Stimulated activated CD8-positive, alpha-beta memory T cell treated with anti-CD3 and anti-CD28 coated beads, Interleukin-15, amount 100 ng/mL, for 48 hours (primary cell): ENCODE measurements at places on chromosomes 1 and 21.
A peak's percentile ranks its signal among the peaks of the same experiment; 100 is the strongest.

GRCh38 chr1:209375671-209376365 is 207.7 kb upstream of the CAMK1G start:
- DNase-seq, result no peak

GRCh38 chr21:26438976-26439375 is 134.1 kb downstream of the CYYR1 start:
- DNase-seq, result no peak

GRCh38 chr1:16484501-16484835 is 29.6 kb downstream of the RNU1-1 start:
- no peak for DNase-seq

DNA sequence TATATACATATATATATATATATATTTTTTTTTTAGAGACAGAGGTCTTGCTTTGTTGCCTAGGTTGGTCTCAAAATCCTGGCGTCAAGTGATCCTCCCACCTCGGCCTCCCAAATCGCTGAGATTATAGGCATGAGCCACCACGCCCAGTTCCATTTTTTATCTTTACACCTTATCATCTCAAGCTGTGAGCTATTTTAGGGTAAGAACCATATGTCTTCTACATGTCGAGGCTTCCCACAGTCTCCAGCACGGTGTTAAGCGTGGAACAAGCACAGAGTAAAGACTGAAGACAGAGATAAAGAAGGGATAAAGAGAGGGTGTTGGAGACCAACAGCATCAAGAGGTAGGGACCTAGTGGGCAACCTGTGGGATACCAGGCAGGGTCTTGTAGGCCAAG is 14.2 kb downstream of the ARHGEF2 start:
- no peak for DNase-seq

GRCh38 chr1:68119445-68119844 is 69.0 kb upstream of the DIRAS3 start:
- no peak for DNase-seq

DNA sequence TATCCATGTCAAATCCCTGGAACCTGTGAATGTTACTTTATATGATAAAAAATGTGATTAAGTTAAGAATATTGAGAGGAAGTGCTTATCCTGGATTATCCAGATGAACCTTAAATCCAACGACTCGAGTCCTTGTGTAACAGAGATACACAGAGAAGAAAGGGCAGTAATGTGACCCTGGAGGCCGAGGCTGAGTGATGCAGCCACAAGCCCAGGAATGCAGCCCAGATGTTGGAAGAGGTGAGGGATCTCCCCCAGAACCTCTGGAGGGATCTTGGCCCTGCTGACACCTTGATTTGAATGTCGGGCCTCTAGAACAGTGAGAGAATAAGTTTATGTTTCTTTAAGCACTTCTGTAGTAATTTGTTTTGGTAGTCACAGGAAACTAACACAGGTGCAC is 18.0 kb downstream of the LPGAT1 start:
- no peak for DNase-seq

GRCh38 chr1:226506921-226507320 is 41.6 kb upstream of the STUM start:
- no peak for DNase-seq

- DNase-seq, result no peak
These were observed 11.7 kb downstream of the PPIH start for GRCh38 chr1:42669936-42670335.

GRCh38 chr21:16195538-16195910 is 465.7 kb downstream of the USP25 start:
- no peak for DNase-seq

DNA sequence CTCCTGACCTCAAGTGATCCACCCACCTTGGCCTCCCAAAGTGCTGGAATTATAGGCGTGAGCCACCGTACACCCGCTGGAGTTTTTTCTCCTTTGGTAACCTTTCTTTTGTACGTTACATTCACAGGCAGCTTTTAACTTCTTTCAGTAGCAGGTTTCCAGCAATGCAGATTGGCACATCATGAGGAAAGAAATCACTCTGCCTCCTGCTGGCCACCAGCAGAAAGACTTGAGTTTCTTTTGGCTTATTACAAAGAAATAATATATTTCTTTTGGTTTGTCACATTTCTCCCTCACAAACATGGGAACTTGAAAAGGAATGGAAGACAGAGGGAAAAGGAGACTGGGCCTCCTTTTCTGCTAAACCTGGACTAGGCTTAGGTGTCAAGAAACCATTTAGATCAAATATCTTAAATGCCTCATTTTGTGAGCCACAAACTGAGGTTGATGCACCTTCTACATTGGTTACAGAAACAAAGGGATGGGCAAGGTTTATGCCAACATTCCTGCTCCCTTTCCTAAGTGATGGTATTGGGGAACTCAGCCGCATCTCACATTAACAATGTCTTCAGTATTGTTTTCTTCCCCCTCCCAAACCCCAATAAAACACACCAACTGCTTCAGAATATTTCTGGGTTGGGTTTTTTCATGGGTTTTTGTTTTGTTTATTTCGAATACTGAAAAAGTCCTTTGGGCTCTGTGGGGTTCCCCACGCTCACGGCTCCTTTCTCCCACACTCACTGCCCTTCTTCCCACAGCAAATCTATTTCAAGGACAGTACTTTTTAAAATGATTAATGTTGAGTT is 7.7 kb downstream of the ENSA start:
- no peak for DNase-seq

DNA sequence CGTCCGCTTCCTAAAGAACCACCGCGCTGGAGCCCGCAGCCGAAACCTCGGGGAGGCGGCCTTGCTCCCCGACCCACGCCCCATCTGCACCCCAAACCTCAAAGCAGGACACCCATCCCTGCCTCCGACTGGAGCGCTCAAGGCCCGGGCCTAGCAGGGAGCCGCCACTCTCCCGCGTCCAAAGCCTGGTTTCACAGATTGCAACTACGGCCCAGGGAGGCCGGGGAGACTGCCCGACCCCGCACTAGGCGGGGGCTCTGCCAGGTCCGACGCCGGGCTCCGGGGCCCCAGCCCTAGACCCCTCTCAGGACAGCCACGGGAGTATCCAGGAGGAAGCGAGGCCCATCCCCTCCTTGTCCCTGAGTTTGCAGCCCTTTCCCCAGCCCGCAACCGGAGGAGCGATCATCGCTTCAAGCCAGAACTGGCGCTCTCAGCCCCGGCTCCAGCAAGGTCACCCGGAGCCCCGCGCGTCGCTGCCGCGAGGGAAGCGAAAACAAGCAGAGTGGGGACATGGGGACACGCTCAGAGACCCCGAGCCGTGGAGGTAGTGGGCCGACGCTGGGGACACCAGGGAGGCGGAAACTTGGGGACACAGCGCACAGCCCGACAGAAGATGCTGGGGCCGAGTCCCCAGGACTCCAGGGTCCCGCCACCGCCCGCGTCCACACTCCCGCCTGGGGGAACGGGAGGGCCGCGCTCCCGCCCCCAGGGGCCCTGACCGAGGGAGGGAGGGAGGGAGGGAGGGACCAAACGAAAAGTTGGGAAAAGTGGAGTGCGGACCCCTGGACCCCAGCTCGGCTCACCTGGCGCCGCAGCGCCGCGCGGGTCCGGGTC is 433 bp downstream of the TMEM200B start:
- no peak for DNase-seq

DNA sequence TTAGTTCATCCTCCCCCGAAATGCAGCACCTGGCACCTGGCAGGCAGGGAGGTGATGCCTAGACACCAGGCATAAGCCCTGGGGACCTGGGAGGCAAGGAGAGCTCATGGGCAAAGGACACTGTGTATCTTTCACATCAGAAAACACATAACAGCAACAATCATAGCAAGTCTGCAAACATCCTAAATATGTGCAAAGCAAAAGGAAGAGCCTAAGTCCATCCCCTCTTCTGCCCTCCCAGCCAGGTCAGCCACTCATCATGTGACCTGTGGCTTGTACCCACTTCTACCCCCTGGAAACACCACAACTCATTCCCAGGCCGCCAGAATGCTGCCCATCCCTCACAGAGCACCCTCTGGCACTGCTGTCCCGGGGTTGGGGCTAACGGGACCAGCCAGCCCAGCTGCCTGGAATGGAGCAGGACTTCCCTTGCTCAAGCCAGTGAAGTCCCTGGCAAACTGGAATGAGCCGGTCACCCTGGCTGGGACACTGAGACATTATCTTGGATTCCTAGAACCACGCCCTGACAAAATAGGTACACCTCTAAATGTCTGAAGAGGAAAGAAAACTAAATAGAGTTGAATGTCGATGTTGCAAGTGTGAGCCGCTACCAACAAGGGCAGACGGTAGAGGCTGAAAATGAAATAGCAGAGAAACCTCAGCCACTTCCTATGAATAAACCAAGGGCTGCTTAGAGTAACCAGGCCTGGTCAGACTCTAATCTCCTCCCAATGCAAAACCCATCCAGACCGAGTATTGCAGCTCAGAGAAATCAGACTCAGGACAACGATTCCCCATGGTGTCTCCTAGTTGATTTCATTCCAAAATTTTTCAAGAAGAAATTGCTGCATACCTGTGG is 29.4 kb downstream of the TMPRSS2 start:
- no peak for DNase-seq

GRCh38 chr1:9629445-9630201 is 21.9 kb upstream of the PIK3CD start:
- peak; percentile 80 for DNase-seq

DNA sequence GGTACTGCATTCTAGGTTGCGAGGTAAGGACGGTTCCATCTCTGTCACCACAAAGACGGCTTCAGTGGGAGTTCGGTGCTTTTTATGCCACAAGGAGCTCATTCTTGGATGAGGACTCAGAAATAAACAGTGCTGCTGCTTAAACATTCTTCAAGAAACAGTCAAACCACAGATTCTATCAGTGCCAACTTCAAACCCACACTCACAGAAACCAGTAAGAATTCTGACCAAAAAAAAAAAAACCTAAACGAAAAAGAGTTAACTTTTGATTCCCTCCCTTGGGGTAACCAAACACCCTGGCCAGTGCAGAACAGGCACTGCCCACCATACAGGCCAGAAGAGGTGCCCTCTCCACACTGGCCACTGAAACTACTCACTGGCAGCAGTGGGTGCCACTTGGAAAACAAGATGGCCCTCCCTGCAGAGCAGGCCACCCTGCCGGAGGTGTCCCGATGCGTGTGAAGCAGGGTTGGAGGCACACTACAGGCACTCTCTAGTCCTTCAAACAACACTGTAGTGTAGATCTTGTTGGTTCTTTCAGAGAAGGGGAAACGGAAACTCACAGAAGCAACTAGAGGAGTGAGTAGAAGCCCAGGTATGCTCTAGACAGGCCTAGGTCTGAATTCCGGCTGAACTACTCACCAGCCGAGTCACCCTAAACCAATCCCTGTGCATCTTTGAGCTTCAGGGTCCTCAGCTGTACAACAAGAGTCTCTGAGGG is 87.3 kb upstream of the TLR5 start:
- no peak for DNase-seq

- DNase-seq, result no peak
These were observed 7.1 kb downstream of the UTS2 start for GRCh38 chr1:7845761-7846160.

DNA sequence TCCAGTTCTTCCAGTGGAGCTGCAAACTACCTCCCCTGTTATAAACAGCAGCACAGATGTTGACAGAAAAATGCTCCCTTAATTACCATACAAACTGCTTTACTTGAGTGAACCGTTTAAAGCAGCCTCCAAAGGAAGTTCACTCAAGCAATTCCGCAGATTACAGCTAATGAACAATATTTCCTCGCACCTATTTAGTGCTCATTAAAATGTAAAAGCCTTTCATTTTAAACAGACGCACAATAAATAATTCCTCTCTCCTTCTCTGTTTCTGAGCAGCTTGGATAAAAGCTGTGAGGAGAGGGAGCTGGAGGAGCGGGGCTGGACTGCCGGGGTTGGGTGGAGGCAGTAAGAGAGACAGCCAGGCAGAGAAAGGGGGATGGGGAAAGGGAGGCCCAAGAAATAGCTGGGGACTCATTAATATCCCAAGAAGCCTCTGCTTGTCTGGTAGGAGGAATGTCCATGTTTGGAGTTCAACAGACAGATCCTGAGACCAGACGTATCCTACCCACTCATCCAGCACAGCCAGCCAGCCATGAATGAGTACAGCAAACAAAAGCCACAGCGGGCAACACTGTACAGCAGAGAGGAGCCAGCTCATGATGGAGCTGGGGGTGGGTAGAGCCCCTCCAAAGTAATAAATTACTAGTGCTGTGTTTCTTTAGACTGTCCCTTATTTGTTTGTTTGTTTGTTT is 227.7 kb downstream of the GPATCH2 start:
- DNase-seq, result no peak

GRCh38 chr1:157312082-157312812 is 174.1 kb upstream of the ETV3 start:
- no peak for DNase-seq

GRCh38 chr1:14142397-14143100 is 442.6 kb downstream of the PRDM2 start:
- DNase-seq, result no peak

DNA sequence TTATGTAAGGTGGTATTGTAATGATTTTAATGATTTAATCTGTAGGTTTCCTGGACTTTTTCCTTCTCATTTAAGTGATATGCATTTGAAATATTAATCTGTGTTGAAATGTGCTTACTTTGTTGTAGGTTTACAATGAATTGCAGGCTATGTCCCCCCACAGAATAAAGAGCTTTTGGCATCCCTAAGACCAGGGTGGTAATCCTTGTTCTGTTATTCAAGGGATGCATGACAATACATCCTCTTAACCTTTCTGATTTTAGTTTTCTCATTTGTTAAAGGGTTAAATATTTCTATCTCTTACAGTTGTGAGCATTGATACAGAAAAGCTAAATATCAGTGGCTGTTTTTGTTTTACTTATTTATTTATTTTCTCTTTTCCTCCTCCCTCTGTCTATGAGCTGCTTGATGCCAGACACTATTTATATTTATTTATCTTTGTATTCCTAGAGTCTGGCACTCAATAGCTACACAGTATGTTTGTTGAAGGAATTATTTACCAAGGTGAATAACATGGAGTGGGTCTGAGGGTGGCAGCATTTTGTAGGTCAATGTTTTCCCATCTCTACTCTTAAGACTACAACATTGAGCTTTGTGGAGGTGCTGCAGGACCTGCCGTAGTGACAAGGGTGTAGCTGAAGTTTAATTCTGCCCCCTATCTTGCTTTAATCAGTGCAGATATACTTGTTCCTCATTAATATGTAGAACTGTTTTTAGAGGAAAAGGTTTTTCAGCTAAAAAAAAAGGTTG is 19.9 kb upstream of the ADGRL2 start:
- DNase-seq, result no peak

- peak; percentile 18 for DNase-seq
These were observed 7.8 kb downstream of the HEYL start for GRCh38 chr1:39631361-39632322.

- no peak for DNase-seq
These were observed 40.7 kb upstream of the EYA3 start for GRCh38 chr1:28129150-28129549.

DNA sequence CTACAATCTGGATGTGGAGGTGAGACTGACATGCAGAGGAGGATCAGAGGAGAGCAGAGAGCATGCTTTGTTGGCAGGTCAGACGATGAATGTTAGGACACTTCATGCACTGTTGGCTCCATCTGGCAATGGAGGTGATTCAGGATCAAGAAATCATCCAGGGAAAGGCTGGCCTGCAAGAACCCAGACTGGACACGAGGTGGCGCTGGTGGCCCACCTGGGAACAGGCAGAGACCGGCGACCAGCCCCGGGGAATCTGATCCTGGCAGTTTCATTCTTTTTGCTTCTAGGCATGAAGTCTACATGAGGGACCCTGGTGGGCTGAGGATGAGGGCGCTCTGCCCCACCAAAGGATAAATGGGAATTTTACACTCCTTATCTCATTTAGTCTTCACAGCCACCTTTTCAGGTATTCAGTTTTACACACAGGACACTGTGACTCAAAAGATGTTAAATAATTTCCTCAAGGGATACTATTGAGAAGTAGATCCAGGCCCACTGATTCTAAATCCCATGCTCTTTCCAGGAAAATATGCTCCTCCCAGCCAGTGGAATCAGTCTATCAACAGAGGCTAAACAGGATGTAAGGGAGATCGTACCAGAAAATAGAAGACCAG is 26.2 kb upstream of the SCMH1 start:
- DNase-seq, result peak; percentile 35
